ENCODE measurements at places on chromosomes 2 and 18.
A peak's percentile ranks its signal among the peaks of the same experiment; 100 is the strongest.

DNA sequence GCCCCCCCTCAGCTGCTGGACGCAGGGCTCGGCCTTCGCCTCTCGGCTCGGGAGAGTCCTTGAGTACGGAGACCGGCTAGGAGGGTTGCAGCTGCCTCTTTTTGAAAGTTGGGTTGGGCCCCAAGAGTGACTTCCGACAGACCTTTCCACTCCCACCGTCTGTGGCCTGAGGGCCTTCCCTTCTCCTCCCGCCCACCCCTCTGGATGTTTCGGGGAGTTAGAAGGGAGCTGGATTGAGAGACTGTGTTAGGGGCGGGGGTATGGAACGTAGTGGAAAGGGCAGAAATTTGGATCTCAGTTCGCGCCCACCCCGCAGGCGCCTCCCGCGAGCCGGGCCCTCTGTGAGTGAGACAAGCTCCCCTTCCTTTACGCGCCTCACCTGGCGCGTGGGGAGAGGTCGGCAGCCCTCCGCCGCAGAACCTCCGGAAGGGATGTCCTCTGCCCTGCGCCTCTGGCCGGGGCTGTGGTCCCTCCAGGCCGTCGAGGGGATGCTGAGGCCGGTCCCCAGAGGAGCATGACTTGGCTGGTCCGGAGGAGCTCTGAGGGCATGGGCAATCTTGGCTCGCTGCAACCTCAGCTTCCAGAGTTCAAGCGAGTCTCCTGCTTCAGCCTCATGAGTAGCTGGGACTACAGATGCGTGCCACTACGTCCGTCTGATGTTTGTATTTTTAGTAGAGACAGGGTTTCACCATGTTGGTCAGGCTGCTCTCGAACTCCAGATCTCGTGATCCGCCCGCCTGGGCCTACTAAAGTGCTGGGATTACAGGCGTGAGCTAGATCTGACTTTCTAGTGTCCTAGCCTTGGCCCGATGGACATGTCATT lies 15.9 kb downstream of the C2orf74 start:
- peak; percentile 39 for DNase-seq

GRCh38 chr2:145725876-145726275 lies 1206.0 kb upstream of the ZEB2 start:
- no peak for DNase-seq

- DNase-seq = no peak
Observed at GRCh38 chr2:108920-109809, 62.9 kb upstream of the FAM110C start.

DNA sequence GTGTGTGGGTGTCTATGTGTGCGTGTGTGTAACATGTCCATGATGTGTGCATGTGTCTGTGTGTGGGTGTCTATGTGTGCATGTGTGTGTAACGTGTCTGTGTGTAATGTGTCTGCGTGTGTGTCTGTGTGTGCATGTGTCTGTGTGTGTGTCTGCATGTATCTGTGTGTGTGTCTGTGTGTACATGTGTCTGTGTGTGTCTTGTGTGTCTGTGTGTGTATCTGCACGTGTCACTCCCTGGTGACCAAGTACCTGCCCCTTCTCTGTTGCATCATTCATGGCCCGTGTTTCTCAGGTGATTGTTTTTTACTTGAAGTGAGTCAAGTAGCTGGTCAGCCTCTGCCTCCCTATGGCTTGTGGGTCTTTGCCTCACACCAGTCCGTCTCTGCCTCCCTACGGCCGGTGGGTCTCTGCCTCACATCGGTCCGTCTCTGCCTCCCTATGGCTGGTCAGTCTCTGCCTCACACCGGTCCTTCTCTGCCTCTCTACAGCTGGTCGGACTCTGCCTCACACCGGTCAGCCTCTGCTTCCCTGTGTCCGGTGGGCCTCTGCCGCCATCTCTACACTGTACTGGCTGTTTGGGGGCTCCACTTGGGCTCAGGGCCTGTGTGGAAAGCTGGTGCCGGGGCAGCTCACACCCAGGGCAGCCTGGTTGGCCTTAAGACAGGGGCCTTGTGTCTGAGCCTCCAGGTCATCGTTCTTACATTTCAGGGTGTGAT lies 31.6 kb downstream of the KCNG2 start:
- no peak for DNase-seq

GRCh38 chr18:44098551-44099098 lies 582.1 kb upstream of the SETBP1 start:
- no peak for DNase-seq

GRCh38 chr2:23585273-23586170 lies 200.5 kb downstream of the KLHL29 start:
- no peak for DNase-seq

DNA sequence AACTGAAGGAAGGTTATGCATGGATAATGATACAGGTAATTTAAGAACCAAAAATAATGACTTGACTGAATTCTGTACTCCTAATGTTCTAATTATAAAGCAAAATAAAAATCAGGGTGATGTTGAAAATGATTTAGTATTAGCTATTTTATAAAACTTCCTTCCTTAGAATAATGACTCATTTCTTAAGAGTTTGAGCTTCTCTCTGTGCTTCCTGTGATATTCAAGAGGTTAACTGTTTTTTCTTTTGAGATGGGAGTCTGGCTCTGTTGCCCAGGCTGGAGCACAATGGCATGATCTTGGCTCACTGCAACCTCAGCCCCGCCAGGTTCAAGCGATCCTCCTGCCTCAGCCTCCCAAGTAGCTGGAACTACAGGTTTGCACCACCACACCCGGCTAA lies 14.8 kb downstream of the HADHA start:
- DNase-seq = no peak

DNA sequence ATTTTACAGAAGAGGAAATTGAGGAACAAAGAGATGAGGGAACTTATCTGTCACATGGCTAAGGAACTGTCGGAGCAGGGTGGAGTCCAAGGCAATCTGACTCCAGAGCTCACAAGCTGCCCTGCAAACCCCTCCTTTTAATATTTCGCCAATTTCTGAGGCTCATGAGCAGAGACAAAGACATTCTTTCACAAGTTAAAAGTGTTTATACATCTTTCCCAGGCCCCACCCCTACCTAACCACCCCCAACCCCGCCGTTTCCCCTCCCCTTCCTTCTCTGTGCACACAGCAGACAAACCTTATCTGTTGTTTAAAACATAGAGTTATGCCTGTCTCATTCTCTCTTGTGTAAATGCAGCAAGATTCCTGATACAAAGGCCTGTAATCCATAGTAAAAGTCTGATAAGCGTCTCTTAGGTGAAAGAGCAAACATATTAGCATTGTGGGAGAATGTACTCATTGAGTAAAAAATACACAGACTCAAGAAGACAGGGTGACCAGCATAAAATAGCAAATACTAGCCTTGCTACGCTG lies 44.3 kb downstream of the EPHA4 start:
- no peak for DNase-seq

GRCh38 chr2:127097471-127097765 lies 9.5 kb downstream of the BIN1 start:
- DNase-seq = no peak

GRCh38 chr2:218275371-218276072 lies 5.2 kb downstream of the PNKD start:
- DNase-seq = no peak

- no peak for DNase-seq
Observed at GRCh38 chr2:8767324-8767723, 70.1 kb downstream of the KIDINS220 start.

DNA sequence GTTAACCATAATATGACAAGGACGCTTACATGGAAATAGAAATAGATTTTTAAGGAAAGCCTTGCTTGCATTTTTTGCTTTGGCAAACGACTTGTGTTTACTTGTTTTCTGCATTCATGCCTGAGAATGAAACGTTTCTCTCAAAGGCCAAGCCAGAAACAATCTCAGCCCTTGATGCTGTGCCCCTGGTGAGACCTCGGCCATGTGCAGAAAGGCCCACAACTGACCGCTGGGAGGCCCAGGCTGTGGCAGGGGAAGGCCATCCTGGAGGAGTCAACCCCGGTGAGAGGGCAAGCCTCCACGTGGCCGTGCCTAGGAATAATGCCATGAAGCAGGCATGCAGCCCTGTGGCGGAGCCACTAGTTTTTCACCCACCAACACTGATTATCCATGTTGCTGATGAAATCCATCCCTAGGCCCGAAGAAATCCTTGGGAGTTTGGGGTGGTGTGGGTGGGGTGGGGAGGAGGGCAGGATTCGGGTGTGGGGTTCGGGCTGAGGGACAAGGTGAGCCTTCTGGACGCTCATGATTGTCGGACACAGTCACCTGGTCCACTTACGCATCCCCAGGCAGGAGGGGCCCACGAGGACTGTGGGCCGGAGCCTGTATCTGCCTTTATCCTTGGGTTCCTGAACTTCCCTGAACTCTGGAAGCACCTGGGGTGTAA lies 107.6 kb upstream of the APCDD1 start:
- DNase-seq = no peak

DNA sequence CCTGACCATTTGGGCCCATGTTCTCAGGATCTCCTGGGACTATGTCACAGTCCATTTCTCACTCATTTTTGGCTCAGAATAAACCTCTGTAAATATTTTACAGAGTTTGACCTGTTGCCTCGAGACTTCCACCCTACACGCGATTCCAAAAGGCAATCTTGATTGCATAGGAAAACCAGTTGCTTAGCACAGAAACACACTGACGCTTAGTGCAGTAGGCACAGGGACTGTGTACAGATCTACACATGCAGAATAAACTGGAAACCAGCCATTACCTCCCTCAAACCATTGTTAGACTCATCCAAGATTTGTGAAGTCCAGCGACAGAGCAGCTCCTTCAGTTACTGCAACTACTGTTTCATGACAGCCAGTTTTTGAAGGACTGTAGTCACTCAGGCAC lies 73.0 kb downstream of the NCKAP5 start:
- no peak for DNase-seq

- DNase-seq = no peak
Observed at GRCh38 chr2:239661334-239662312, 260.8 kb upstream of the HDAC4 start.

DNA sequence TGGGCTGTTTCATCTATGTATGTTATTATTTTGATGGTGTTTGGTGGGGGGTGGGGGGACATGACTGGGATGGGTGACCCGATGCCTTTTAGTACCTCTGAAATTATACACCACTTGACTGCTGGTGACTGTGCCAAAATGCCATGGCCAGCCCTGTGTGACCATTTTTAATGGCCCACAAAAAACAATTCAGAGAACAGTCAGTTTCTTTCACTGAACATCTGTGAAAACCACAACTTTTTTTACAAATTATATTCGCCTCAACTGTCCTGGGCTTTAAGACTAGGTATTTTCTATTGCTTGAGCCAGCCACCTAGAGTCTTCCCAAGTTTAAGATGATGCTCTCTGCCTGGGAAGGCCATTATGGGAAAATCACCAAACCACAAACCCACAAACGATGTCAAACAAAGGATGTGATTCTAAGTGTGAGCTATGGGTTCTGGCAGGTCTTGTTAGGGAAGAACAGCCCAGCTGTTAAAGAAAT lies 33.9 kb downstream of the FN1 start:
- no peak for DNase-seq

DNA sequence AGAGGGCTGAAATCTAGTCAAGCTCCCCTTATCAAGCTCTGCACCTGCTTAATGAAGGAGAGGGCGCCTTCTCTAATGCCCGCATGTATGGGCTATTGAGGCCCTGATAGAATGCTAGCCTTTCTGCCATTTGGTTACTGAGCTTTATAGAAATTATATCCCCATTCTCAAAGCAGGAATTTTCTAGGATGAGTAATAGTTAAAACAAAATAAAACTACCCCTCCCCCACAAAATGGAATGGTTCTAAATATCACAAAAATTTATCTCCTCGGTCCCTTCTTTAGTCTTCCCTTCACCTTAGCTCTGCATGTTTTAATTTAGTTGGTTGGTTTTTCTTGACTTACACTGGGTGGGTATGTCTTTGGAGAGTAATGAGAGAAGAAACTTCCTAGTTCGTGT lies 37.7 kb downstream of the CD28 start:
- DNase-seq = no peak

DNA sequence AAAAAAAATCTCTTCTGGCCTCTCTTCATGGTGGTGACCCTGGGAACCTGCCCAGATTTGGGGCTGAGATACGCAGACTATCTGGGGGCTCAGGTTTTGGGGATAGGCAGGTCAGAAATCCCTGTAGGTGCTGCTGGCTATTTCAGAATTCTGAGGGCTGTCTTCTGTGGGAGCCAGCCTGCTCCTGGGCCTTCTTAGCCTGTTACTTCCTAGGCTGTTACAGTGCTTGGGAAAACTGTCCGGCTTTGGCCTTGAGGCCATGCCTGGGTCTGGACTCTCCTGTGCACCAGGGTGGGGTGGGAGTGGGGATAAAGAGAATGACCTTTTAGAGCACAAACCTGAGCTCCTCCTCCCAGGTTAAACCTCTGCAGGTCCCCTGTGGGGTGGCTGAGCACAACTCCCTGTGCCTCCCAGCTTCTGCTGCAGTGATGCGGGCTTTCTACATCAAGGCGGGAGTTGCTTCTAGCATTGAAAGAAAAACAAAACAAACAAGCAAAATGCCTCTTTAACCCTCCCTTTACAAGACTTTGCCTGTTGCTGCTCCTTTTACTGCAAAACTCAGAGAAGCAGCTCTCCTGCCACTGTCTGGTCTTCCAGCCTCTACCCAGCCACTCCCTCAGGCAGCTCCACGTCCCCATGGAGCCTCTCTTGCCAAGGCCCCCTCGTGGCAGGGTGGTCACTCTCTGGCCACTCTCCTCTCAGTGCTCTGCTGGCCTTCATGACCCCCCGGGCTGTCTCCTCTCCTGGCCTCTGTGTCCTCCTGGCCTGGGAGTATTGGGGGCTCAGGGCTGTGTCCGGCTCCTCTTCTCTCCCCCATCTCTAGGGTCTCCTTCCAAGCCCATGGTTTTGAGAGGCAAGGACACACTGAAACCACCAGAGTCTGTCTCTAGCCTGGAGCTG lies 293.0 kb upstream of the HS6ST1 start:
- DNase-seq = no peak

- no peak for DNase-seq
Observed at GRCh38 chr2:72113847-72114692, 33.6 kb downstream of the CYP26B1 start.

DNA sequence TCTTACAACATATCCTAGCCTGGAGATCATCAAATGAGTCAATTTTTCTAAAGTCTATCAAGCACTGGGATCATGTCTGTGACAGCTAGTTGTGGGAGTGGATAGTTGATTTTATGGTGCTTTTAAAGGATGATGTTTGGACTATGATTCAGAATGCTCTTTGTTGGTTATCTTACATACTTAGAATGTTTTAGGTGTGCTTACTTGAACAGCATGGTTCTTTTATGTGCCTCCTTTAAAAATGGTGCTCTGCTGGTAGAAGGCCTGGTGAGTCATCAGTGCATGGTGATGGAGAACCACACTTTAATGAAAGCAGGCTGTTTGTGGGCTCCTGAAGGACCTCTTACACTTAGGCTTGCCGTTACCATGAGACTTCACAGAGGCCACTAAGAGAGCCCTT lies 682.7 kb upstream of the FANCL start:
- DNase-seq = no peak

GRCh38 chr2:226115832-226116200 lies 683.8 kb downstream of the IRS1 start:
- DNase-seq = no peak

GRCh38 chr18:3147935-3148554 lies 71.7 kb downstream of the MYOM1 start:
- DNase-seq = no peak

GRCh38 chr2:25115902-25116301 lies 52.5 kb downstream of the POMC start:
- no peak for DNase-seq

- no peak for DNase-seq
Observed at GRCh38 chr18:58793361-58793760, 71.3 kb upstream of the ZNF532 start.
